ENCODE measurements at places on chromosomes 5 and 9.

DNA sequence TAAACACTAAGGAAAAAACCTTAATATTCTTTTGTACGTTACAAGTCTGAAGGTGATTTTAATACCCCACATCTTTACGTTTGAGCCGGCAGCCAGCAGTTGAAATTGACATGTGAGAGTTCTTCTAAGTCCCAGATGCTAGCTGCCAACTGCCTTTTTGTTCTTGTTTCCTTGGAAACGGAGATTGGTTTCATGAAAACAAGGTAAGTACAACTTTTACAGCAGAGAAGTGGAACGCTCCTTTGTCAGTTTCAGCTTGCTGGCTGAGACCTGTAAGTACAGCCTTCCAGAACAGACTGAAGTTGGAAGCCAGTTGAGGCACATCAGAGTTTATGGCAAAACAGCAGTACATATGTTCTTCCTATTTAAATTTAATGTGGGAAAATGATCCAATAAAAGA, 1018.4 kb upstream of the ARRDC3 start:
- DNase-seq = no peak

GRCh38 chr5:107570805-107571531, 99.8 kb downstream of the EFNA5 start:
- no peak for DNase-seq

GRCh38 chr9:90613502-90613901, 29.1 kb downstream of the DIRAS2 start:
- no peak for DNase-seq

GRCh38 chr5:93342563-93343061, 238.4 kb downstream of the NR2F1-AS1 start:
- DNase-seq = no peak

- no peak for DNase-seq
Measured at GRCh38 chr5:175740014-175740413, 82.1 kb downstream of the HRH2 start.

DNA sequence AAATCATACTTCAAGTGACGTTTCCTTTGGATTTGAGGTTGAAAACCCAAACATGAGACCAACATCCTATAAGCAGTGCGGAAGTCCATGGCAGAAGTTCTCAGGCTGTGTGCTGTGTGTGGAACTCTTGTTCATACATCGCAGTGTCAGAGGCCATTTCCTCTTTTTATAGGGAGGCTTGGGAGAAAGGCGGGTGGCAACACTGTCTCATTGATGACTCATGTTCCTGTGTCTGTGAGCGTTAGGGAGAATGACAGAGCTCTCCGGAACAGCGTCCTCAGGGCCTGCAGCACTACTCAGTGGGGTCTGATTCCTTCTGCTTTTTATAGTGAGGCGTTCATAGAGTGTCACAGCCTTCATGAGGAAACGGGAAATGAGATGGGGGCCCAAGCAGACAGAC, 98.8 kb upstream of the BASP1 start:
- no peak for DNase-seq

DNA sequence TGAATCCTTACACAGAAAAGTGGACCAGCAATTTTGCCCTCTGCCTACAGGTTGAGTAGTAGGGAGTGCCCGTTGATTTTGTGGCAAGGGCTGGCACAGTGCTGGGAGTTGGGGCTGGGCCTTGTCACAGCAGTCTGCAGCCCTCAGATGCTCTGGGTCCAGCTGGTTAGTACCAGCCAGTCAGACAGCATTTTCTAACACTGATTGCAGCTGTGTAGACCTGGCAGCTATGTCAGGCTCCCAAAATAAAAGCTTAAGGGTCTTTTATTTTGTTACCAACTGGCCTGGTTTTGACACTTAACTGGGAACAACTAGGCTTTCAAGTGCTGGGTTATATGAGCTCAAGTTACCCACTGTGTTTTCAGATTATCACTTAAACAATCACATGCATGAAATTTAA, 57.7 kb downstream of the MAT2B start:
- DNase-seq = no peak

DNA sequence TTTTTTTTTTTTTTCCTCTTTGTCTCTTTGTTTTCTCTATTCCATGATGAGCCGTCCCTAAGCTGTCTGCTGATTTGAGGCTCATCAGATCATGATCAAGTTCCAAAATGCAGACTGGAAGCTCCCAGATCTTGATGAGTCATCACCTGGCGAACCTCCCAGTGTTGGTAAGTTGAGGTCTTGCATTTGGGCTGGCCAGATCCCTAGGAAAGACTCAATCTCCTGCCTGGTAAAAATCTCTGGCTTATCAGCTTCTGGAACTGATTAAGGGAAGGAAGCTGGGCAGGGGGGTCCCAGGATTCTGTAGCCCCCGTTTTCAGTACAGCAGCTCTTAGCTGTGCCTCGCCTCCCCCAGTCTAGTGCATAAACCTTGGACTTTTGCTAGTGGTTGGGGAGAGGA, 69.0 kb downstream of the TSPAN17 start:
- no peak for DNase-seq

- no peak for DNase-seq
Measured at GRCh38 chr9:103116246-103116645, 121.1 kb downstream of the CYLC2 start.

DNA sequence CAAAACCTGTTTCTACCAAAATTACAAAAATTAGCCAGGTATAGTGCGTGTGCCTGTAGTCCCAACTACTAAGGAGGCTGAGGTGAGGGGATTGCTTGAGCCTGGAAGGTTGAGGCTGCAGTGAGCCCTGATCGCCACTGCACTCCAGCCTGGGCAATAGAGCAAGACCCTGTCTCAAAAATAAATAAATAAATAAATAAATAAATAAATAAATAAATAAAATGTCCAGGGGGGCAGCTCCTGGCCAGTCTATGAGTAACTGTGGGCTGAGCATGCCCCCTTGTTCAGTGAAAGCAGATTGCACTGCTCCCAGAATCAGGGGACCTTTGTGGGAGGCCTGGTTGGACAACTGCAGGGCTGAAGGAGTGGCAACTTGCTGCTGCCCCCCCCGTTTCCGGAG, 62.7 kb downstream of the PDE6A start:
- DNase-seq = no peak

GRCh38 chr5:122102825-122103224, 24.8 kb upstream of the LOX start:
- no peak for DNase-seq

DNA sequence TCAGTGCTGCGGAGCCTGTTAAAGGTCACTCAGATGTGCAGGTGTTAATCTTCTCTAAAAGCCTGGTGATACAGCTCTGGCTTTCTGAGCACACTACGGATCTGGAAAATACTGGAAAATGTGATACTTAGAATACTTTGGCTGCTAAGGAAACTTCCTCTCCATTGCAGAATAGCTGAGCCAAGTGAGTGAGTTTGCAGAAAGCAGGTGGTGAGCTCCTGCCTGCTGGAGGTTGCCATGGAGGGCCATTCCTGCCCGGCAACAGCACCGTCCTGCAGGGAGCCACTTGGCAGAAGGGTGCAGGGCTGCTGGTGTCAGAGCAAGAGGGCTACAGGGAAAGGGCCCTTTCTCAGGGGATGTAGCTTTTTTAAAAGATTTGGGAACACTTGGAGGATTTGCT, 40.7 kb downstream of the SECISBP2 start:
- no peak for DNase-seq

DNA sequence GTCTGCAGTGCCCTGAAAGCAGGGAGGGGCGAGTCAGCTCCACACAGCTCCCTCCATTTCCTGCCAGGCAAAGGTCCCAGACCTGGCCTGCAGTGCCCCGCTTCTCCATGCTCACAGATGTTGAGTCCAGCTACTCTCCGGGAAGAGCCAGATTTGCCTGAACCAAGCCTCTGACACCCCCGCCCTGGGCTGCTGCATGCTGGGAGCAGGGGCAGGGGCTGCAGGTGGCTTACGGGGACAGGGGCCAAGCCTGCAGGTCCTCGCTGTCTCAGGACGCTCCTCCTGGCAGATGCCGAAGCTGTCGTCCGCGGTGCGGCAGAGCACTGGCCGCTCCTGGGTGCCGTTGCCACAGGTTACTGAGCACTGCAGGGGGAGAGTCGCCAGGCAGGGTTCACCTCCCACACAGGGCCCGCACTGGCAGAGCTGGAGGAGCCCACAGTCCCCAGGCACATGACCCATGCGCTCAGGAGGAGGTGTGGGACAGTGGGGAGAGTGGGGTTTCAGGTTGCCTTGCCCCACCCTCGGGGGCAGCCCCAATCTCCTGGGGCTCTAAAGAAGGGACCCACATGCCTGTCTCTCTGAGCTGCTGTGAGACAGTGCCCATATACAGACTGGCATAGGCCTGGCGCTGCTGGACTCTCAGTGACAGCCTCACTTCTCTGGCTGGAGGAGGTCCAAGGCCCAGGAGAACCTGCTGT, 62.4 kb downstream of the ZNF354C start:
- DNase-seq = no peak

DNA sequence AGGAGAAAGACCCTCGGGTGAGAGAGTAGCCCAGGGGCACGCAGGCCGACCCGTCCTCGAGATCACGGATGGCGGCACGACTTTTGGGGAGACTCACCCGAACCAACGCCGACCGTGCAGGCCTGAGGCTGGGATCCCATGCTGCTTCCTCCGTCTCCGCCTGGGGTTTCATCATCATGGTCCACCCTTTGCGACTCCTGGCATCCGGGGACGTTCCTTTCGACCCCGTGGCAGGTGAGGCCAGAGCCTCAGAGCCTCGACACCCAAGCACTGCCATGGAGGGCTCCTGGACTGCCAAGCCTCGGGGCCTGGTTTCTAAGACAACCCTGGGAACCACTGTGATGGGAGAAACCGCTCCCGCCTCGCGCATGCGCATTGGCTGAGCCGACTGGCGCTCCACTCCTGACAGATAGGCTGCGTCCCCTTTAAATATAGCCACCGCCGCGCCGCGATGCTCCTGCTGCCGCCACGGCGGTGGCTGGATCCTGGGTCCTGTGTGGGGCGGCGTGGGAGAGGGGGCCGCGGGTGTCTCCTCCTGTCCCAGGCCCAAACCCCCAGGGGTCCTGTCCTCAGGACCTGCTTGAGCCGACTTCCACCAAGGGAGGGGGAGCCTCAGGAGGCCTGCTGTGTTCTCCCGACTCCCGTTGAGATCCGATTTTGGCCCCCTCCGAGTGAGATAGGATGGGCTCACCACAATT, 481.6 kb downstream of the SPATA31A7 start:
- no peak for DNase-seq

DNA sequence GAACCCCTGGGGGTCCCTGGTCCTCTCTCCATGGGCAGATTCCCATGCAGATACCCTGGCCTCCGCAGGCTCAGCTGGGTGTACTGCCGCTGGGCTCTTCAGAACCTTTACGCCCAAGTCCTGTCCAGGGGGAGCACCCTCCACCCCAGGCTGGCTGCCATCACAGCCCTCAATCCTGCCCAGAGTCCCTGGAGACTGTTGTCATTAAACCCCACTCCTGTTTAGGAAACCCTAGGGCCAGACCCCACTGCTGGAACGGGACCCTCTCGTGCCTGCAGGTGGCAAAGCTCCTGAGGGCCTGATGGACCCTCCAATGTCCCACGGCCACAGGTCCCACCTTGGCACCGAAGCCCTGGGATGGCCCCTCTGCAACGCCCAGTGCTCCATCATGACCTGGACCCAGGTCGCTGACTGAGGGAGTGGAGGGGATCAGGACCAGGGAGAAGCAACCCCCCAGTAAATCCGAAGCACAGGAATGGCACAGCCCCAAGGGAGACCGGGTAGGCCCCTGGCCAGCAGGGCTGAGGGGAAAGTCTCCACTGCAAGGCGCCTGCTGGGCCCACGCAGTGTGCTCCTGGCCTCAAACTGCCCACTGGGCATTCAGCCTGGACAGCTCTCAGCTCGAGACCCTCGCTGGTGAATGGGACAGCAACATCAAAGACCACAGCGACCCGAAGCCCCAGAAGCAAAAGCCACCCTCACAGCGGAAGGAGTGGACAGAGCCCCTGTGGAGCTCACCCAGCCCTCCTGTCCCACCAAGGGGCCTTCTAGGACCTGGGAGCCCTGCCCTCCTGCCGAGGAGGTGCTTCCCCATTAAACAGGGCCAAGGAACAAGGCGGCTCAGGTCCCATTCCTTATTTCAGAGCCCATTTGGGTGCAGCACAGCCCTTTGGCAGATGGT, 8.3 kb downstream of the ZDHHC11B start:
- no peak for DNase-seq

DNA sequence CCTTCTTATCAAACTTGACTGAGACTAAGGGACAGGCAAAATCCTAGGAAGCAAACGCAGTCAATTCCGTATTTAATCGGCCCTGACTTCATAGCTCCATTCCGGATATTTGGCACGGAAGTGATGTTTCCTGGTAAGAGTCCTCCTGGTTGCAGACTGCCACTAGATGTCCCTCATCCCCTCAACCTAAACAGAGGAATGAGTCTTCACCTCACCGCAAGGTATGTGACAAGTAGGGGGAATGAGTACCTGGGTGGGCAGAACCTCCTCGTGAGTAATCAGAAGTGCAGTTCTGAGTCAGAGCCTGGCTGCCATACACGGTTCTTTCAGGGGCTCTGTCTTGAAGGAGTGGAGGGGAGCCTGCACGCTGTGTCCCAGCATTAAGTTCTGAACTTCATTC, 173.6 kb downstream of the MUSK start:
- DNase-seq = no peak

DNA sequence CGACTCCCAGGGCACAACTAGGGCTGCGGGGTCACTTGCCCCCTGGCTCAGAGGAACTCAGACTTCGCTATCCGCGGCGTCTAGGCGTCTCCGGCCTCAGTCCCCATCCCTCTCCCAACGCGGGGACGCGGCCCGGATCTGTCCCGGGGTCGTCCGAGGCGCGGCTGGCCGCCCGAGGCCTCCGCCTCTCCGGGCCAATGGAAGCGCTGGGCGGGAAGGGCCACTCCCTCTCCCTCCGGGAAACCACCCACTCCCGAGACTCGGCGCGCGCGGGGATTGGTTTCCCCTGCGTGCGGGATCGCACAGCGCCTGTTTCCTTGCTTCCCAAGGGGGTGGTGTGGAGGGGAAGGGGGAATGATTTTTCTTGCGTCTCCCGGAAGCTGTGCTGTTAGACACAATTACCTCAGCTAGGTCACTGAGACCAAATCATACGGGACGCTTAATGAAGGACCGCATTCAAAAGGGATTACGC, 38.3 kb downstream of the NR2F1 start:
- DNase-seq = no peak

GRCh38 chr5:147918101-147918685, 11.9 kb upstream of the C5orf46 start:
- DNase-seq = no peak

GRCh38 chr5:155512329-155512728, 498.8 kb downstream of the KIF4B start:
- DNase-seq = no peak

GRCh38 chr5:55911784-55912653, 60.9 kb downstream of the IL31RA start:
- DNase-seq = no peak

GRCh38 chr5:139764886-139765408, 30.7 kb upstream of the PSD2 start:
- no peak for DNase-seq

DNA sequence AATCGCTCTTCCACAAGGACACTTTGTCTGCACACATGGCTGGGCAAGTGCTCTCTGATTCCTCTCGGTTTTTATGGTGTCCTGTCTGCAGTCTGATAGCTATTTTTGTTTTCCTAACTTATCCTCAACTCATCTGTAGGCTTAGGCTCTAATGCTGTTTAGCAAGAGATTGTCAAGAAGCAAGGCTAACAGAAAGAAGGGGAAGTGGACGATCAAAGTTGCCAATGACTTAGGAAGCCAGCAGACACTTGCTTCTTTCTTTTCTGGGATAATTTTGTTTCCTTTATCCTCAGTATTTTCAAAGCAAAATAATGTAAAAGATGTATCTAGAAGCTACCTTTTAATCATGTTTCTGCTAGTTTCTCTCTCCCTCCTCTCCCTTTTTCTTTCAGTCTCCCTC, 130.7 kb downstream of the PRKACG start:
- no peak for DNase-seq

GRCh38 chr9:128231638-128232527, 28.7 kb downstream of the DNM1 start:
- DNase-seq = no peak

- DNase-seq = no peak
Measured at GRCh38 chr9:118269623-118270022, 565.4 kb downstream of the TLR4 start.
